ENCODE measurements at places on chromosomes 7 and 10.

- no peak for DNase-seq
Measured at GRCh38 chr7:85055906-85056305, 130.9 kb downstream of the SEMA3D start.

- DNase-seq = no peak
Measured at GRCh38 chr10:119784340-119785067, 58.7 kb downstream of the INPP5F start.

GRCh38 chr7:25565949-25566348, 337.7 kb upstream of the NPVF start:
- DNase-seq = no peak

DNA sequence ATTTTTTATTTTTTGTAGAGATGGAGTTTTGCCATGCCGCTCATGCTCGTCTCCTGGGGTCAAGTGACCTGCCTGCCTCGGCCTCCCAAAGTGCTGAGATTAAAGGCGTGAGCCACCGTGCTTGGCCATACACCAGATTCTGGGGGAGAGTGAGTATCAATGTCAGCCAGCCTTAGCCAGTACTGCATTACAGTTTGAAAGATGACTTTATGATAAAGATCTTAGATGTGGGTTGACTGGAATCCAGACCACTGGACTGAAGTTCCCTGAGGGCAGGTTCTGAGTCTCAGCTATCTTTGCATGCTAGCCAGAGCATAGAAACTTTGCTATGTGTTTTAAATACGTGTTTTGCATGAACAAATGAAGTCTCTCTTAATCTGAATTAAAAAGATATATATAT, 117.2 kb upstream of the EFCAB10 start:
- no peak for DNase-seq

- no peak for DNase-seq
Measured at GRCh38 chr10:95261926-95262325, 28.9 kb downstream of the PDLIM1 start.

DNA sequence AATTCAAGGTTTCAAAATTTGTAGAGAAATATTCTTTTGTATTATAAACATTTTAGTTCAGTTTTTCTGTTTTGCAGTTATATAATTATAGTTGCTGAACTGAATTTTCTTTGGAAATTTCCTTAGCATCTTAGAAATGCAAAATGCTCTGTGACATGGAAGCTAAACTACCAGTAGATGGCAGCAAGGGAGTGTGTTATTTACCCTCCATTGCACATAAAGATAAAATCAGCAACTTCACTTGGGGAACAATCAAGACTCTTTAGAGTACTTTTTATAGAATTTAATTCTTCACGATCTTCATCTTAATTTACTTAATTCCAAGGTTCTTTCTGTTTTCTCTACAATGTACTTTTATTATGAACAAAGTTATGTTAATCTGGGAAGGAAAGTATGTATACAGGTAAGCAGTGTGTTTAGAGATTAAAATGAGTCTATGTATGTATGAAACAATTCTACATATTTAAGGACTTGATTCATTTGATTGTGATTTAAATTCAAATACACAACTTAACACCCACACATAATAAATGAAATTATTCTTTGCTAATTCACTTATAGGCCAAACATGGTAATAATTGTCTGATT, 404.2 kb downstream of the THSD7A start:
- DNase-seq = no peak

GRCh38 chr10:128024426-128024825, 101.8 kb downstream of the MKI67 start:
- no peak for DNase-seq

Measured in cortex of kidney (tissue), 1 donor.